ENCODE measurements at places on chromosomes 2 and 18.
A peak's percentile ranks its signal among the peaks of the same experiment; 100 is the strongest.

GRCh38 chr2:26623541-26624495 lies 17.3 kb downstream of the CIB4 start:
- DNase-seq: no peak

GRCh38 chr2:96608469-96609455 lies 29.4 kb downstream of the KANSL3 start:
- no peak for DNase-seq

- DNase-seq: no peak
Observed at GRCh38 chr18:58545338-58546296, 83.3 kb downstream of the ALPK2 start.

DNA sequence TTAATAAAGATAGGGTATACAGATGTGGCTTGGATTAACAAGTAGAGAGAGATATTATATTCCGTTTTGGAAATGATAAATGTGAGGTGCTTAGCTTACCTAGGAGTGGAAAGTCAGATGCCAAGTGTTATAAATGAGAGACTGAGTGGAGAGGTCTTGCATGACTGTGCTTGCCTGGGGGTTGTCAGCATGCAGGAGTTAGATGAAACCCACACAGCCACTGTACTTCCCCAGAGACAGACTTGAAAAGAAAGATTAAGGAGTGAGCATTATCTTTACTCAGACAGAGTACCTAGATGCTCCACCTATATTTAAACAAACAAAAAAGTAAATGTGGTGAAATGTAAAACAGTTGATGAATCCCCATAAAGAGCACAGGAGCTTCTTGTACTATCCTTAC lies 482.7 kb downstream of the RIT2 start:
- DNase-seq: no peak

DNA sequence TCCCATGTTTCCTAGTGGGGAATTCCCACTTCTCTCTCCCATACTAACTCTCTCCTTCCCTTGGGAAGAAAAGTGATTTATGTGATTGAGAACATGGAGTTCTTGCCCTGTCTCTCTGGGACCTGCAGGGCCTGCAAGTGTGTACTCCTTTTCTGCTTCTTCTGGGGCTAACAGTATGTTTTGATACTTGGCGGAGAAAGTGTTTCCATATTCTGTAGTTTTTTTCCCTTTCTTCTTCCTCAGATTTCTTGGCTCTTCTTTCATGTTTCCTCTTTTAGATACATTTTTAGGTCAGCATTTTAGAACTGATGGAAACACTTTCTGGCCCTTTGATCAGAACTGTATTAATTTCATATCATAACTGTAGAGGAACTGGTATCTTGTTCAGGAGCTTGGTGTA lies 352.2 kb downstream of the DLGAP1 start:
- no peak for DNase-seq

DNA sequence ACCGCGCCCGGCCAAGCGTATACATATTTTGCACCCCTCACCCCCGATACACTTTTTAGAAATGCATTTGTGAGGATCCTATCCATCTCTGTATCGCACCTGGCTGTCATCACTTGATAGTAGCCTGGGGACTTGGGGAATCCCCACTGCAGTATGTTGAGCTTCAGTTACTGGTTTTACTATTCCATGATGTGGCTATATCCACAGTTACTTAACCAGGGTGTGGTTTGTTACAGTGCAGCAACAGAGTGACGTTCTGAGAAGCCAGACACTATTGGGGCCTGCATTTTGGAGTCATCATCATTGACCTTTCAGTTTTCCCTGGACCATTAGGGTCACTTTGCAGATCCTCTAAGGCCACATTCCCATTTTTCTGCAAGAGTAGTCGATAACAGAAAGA lies 212.7 kb downstream of the AGAP1 start:
- no peak for DNase-seq

GRCh38 chr18:32280188-32280783 lies 90.4 kb downstream of the MEP1B start:
- no peak for DNase-seq

DNA sequence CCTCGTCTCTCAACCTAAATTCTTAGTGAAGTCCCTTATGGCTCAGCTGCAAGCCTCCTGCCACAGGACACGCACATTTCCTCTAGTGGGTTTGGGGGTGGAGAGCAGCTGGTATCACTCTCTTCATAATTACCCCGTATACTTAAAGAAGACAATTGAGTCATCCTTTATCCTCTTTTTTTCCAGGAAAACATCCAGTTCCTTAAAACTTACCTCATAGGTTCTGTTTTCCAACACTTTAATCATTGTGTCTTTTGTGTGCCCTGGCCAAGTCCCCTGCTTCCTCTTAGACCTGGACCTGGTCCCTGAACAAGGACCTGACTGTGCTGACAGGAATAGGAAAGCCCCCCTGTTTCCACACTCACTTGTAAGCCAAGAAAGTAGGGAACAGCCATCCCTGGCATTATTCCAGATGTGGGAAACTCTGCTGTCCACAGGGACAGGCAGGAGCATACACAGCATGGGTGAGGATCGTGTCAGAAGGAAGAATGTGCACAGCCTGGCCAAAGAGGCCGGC lies 42.3 kb upstream of the MYO1B start:
- peak; percentile 10 for DNase-seq

DNA sequence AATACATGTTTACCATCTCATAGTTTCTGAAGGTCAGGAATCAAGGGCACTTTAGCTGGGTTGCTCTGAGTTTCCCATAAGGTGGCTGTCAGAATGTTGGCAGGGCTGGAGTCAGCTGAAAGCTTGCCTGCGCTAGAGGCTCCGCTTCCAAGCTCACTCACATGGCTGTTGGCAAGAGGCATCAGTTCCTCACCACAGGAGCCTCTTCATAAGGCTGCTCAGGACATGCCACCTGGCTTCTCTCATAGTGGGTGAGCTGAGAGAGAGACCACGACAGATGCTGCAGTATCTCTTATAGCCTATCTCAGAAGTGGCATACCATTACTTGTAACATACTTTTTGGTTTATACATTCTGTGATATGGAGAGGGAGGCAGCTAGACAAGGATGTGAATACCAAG lies 7.2 kb downstream of the HADHB start:
- no peak for DNase-seq

GRCh38 chr2:165357758-165358157 lies 111.7 kb upstream of the CSRNP3 start:
- DNase-seq: no peak

DNA sequence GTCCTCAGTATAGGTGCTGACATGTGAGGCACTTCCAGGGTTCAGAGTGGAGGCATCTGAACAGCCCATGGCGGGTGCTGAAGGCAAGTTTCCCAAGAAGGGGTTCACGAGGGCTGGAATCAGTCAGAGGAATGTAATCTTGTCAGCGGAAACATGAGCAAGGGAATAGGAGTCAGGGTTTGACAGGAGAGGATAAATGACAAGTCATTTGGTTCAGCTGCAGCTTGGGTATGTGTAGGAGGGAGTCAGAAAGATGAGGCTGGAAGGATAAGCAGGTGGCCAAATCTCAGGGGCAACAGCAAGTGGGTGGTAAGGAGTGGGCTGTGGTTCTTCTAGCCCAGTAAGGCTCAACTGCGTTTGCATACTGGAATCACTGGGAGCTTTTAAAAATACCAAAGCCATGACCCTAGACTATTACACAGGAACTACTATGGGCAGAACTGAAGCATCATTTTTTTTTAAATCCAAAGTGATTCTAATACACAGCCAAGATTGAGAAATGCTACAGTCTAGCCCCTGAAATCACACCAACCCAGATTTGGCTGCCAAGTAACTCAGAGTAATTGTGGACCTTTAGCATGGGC lies 41.8 kb upstream of the NAB1 start:
- no peak for DNase-seq

DNA sequence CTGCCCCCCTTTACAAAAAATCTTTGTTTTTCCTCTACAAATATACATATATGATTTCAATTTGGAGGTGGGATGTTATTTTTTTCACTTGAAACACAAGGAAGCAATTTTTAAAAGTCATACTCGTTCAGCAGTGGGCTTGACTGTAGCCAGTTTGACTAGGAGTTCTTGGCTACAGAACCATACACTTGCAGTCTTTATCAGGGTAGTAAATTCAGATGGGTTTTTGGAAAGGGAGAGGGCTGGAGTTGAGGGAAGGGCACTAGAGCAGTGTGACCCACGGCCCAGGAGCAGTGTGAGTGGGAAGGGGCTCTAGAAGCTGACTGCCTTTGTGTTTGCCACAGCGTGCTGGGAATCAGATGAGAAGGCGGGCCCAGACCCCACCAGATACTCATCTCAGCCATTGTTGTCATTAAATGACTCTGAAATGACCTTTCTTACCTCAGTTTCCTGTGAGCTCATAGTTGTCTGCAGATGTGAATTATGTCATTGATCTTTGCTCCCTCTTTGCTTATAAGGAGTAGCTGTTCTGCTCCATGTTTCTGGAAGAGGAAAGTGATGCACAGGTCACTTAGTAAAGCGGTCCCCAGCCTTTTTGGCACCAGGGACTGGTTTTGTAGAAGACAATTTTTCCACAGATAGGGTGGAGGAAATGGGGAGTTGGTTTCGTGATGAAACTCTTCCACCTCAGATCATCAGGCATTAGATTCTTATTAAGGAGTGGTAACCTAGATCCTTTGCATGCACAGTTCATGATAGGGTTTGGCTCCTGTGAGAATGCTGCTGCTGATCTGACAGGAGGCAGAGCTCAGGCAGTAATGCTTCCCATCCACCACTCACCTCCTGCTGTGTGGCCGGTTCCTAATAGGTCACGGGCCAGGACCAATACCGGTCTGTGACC lies 116.8 kb downstream of the SPTBN1 start:
- DNase-seq: no peak

DNA sequence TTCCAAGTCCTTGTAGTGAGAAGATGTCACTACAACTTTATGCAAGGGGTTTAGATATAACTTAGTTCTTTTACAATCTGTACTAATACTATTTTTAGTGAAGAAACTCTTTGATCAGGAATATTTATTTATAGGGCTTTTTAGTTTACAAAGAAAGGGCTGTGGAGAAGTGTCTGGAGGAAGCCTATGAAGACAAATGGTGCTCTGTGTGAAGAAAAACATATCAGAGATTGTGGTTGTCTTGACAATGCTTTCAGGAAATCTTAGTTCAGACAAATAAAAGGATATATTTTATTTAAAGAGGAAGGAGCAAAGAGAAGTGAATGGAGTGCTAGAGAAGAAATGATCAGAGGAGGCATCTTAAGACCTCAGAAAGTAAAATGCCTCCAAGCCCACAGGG lies 824.9 kb downstream of the DCDC2C start:
- no peak for DNase-seq

DNA sequence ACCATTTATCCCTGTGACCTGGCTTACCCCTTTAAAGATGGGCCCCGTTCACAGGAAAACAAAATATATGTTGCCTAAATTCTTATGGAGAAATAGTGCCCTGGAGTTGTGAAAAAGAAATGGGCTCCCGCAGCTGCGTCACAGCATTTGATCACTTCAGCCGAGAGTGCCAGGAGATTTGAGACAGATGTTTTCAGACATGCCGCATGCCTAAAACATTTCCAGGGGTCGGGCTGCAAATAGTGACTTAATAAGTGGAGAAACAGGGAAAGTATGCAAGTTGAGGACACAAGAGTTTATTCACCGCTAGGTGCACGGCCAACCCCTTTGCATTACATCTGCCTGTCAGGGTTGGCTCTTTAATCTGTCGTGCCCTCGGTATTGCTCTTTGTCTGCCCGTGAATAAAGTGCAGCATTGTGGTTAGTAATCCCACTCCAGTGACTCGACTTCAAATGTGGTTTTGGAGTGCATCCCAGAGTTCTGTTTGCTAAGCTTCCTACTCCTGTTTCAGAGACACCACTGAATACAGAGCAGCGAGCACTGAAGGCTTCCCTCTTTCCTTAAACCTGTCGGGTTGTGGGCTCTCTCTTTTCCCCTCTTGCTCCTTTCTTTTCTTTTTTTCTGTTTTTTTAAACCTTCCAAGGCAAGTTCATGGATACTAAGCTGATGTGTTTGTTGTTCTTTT lies 187.5 kb downstream of the LTBP1 start:
- DNase-seq: no peak

DNA sequence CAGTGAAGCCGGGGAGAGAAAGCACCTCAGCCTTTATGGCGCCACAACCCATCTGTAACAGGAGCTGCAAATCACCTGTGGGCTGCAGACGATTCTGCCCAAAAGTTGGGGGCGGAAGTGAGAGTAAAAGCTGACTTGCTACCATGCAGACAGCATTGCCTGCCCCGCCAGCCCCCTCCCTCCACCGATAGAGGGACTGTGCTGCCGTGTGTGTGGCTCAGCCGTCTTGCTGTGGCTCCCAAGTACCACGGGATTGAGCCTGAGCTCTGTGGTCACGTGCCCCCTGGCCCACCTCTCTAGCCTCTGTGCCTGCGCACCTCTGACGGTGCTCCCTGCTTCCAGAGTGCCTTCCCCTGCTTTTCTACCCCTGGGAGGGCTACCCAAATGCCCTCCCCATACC lies 79.6 kb downstream of the GLI2 start:
- no peak for DNase-seq

DNA sequence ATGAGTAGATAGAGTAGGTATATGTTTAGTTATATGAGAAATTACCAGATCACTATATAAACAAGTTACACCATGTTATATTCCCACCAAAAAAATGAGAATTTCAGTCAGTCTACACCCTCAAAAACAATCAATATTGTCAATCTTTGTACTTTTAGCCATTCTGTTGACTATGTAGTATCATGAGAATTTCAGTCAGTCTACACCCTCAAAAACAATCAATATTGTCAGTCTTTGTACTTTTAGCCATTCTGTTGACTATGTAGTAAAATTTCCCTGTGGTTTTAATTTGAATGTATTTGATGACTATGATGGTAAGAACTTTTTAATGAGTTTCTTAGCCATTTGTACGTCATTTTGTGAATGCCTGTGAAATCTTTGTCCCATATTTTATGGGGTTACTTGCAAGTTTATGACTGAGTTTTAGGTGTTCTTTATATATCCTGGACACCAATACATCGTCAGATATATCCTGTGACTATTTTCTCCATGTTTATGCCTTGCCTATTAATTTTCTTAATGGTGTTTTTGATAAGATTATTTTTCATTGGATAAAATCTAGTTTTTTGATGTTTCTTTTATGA lies 528.4 kb upstream of the SPHKAP start:
- DNase-seq: no peak

DNA sequence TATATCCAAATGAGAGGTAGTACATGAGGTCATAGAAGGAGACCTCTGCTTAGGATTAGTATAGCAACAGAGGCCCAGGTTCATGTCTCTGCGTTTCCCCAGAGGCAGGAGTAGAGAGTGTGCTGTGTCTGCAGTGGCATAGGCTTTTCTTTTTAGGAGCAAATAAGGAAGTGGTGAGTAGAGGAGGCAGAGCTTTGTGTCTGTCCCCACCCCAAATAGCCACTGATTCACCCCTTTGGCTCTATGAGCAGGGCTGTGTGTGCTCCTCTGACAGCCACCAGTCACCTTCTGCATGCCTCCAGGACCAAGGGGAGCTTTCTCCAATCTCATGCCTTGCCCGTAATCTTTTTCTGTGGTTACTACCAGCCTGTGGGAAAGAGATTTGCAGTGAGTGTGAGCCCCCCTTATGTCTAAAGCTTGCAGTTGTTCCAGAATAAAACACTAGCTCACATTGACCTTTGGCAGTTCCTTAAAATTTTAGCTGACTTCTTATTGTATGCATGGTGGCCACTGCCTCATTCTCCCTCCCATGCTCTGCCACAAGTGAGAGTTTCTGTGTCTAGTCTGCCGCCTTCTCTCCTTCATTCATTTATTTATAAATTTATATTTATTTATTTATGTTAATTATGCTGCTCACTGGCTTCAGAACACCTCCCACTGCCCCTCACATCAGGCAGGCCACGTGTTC lies 23.5 kb upstream of the ELAC1 start:
- DNase-seq: peak; percentile 25

- peak; percentile 8 for DNase-seq
Observed at GRCh38 chr2:143730155-143730952, 601.1 kb downstream of the ARHGAP15 start.

Data from CD14-positive monocyte (primary cell).